ENCODE measurements at places on chromosomes 13 and 19.

DNA sequence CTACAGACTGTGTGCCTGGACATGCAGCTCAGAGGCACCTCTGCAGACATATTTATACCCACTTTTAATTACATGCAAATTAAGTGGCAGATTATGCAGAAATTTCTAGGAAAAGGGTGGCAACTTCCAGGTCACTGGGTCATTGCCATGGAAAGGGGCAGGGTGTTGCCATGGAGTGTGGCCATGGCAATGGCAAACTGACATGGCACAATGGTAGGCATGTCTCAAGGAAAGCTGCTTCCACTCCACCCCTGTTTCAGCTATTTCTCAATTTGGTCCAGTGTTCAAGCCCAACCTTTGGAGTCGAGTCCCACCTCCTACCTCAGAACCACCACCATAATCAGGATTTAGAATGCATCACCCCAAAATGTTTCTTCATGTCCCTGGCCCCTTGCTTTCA is 170.7 kb upstream of the TSHZ3 start:
- no peak for DNase-seq

GRCh38 chr19:10460714-10461046 is 40.3 kb downstream of the PDE4A start:
- DNase-seq = no peak

GRCh38 chr13:112756967-112757758 is 67.3 kb downstream of the ATP11A start:
- no peak for DNase-seq

GRCh38 chr19:38022791-38023670 is 116.0 kb downstream of the SIPA1L3 start:
- DNase-seq = no peak

DNA sequence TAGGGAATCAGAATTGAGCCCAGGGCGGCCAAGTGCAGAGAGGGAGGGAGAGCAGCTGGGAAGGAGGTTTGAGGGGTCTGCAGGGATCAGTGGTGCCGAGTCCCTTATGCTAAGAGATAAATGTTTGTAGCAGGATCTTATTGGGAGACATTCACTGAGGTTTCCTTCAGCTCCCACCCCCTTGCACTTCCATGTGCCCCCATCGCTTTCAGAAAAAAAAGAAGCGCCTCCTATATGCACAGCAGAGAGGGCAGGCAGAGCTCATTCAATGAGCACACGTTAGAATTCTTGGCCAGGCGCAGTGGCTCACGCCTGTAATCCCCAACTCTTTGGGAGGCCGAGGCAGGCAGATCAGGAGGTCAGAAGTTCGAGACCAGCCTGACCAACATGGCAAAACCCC is 28.0 kb downstream of the CYP4F2 start:
- DNase-seq = no peak

- peak; percentile 38 for DNase-seq
These were observed 53.4 kb downstream of the PDS5B start for GRCh38 chr13:32639502-32640105.

- peak; percentile 26 for DNase-seq
These were observed 1.3 kb downstream of the TSKS start for GRCh38 chr19:49761625-49762311.

DNA sequence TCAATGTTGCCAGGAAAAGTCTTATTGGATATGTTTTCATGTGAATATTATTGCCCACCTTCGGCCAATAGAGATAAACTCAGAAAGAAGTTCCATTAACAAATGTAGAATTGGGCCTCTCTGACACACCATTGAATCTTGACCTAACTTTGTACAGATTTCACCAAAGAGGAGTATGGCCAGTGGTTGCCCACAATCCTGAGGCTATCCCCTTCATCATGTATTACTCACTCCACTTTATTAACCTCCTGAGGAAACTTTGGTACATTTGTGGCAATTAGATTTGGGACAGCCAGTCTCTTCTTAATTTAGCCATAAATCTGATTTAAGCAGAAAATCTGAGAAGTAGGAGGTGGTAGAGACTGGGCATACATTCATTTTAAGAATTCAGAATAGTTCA is 53.3 kb upstream of the POSTN start:
- no peak for DNase-seq

GRCh38 chr13:64546371-64546770 is 2683.8 kb downstream of the PCDH9 start:
- DNase-seq = no peak

Measured in activated T-cell treated with anti-CD3 and anti-CD28 coated beads, Interleukin-2, amount 50 U/mL, for 1 hour (primary cell).